Stimulated activated CD8-positive, alpha-beta memory T cell treated with anti-CD3 and anti-CD28 coated beads, Interleukin-15, amount 100 ng/mL, for 48 hours (primary cell): ENCODE measurements at places on chromosomes 6 and 20.

- DNase-seq: no peak
These were observed 252.3 kb upstream of the ZFP64 start for GRCh38 chr20:52443874-52444273.

- no peak for DNase-seq
These were observed 10.9 kb upstream of the CGA start for GRCh38 chr6:87105823-87106222.

GRCh38 chr20:55269913-55270312, 735.4 kb downstream of the CBLN4 start:
- DNase-seq: no peak

GRCh38 chr6:104484191-104484590, 375.5 kb downstream of the HACE1 start:
- no peak for DNase-seq

DNA sequence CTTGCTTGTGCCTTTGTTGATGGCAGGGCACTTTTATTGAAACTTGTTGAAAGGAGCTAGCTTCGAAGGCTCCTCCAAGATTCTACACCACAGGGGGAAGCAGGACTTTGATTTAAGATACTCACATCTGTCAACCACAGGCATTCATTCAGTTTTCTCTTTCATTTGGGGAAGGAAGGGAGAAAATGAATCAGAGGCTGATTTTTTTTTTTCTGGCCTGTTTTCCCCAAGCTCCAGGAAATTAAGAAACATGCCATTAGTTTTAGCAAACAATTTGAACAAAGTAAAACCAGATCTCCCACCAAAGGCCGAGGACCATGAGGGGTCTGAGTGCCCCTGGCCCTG, 8.7 kb upstream of the APCDD1L start:
- no peak for DNase-seq

DNA sequence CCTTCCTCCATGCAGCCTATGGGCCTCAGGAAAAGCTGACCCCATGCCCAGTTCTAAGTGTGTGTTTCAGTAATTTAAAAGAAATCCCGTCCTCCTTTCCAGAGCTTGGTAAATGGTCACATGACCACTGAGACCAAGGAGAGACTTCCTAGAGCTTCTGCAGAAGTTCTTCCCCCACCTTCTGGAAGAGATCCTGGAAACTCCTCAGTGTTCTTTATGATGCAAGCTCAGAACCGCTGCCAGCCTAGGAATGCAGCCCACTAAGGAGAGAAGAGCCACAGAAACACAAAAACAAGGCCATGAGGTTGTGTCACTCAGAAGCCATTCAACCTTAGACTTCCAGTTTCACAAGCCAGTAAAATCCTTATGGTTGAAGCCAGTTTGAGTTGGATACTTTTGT, 348.4 kb downstream of the TPBG start:
- DNase-seq: no peak

- DNase-seq: no peak
These were observed 101.5 kb downstream of the SGK1 start for GRCh38 chr6:134216301-134217010.

GRCh38 chr20:13250251-13250650, 29.2 kb downstream of the ISM1 start:
- DNase-seq: no peak

- DNase-seq: no peak
These were observed 1282.4 kb upstream of the ADGRB3 start for GRCh38 chr6:67352717-67353116.

- no peak for DNase-seq
These were observed 304 bp downstream of the PBX2 start for GRCh38 chr6:32189742-32190053.

DNA sequence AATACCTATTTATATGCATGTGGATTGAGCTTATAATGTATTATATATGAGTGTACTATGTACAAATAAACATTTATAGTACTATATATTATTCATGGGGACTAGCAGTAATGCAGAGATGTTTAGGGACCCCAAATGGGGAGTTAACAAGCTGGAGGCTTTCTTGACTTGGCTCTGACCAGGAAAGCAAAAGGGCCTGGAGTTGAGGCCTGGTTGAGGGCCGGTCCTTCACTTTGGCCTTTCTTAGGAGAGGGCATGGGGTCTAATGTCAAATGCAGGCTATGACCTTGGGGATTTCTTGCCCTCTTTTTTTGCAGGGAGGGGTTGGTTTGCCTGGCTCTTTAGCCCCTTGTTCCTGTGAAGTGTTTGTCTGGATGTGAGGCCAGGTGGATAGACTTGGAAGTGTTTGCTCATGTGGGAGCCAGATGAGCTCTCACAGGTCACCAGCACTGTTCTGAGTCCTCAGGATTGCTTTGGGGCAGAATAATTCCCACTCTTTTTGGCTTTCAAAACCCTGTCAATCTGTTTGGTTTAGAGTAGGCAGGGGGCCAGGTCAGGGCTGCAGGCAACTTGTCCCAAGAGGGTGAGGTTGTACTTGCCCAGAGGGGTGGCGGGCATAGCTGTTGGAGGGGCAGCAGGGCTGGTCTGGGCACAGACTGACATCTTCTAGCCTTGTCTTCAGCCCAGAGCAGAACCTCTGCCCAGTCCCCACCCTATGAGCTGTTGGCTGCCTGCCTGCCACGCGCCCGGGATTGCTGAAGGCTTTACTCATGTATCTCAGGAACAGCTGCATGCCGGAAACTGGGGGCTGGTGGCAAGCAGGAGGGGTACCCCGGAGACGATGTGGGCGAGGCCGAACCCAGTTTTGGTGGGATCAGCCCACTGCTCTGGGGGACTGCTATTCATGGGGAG, 14.6 kb downstream of the TJAP1 start:
- no peak for DNase-seq

GRCh38 chr6:112396221-112396620, 49.1 kb downstream of the RFPL4B start:
- DNase-seq: no peak

DNA sequence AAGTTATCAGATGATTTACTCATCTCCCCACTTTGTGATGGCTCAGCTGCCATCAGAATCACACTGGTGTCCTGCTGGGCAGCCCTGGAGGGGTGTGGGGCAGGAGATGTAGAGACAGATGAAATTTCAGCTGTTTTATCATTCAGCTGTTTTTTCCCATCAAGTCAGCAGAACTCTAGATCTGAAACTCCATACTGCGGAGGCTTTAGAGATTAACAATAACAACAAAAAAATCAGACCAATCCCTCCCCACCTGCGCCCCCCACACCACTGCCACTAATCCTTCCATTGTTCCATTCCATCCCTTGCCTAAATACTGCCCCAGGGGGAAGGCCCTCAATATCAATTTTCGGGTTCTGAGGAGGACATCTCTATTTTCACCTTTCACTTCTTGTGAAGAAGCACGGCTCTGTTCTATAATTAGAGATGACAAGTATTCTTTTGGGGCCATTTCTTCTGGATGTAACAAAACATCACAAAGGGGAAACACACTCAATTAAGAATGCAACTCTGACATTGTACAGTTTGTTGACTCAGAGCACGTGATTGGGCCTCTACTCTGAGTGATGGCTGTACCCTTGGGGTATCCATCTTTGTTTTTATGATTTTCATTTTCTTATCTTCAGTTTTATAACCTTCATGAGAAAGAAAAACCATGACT, 396.3 kb downstream of the ZFAND3 start:
- DNase-seq: no peak

DNA sequence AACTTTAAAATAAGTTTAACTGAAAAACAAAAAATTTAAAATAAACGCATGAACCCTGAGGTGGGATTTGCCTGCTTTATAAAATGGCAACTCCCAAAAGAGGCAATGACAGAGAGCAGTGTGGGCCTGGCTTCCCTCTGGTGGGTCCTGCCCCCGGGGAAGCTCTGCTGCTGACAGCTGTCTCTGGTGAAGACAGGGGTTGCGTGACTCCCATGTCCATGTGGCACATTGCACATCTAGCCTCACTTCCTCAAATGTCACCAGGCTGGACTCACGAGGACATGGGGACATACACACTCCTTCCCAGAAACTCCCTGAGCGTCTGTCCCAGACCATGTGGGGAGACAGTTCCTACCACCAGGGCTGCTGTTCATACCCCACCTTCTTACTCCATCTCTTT, 66.2 kb downstream of the ABHD12 start:
- no peak for DNase-seq

- DNase-seq: no peak
These were observed at the start of gene CYP24A1 for GRCh38 chr20:54173653-54174456. TSS of gene CYP24A1 (minus strand) at chr20:54173986. CDS start at chr20:54173579, 407 bp downstream.

- peak; percentile 50 for DNase-seq
These were observed 81.6 kb downstream of the GMPR start for GRCh38 chr6:16319813-16320532.

DNA sequence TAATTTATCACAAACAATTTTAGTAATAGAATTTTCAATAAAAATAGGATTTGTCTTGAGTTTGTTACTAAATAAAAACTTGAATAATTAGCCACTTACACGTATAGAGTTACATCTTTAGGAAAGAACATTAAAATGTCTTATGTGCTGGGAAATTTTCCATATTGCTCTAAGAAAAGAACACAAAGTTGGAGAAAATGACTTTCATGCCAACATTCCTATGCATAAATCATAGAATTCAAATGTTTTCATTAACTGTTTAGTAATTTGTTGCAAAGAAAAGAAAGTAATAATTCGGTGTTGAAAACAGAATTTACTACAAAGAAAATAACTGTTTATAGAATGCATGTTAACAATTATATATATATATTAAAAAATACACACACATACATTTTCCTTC, 4.7 kb upstream of the TBC1D32 start:
- no peak for DNase-seq

- no peak for DNase-seq
These were observed 5.1 kb upstream of the GTSF1L start for GRCh38 chr20:43731927-43732326.

- DNase-seq: peak; percentile 14
These were observed 8.2 kb upstream of the UBE2V1 start for GRCh38 chr20:50120935-50121693.

DNA sequence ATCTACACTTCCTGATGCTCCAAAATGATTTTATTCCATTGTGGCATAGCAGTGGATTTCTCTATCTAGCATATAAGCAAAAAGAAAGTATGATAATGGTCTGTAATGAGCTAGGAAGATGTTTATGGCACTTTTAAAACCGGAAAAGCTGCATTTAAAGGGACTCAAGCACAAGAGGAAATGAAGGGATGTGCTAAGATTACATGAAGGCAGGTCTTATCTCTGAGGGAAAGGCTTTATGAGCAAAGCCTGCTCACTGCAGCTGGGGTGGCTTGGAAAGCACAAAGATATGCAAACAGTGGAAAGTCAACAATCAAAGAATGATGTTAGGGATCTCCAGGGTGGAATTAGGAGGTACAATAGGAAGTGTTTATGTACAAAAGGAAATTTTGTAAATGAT, 138.2 kb downstream of the TENT5A start:
- no peak for DNase-seq

DNA sequence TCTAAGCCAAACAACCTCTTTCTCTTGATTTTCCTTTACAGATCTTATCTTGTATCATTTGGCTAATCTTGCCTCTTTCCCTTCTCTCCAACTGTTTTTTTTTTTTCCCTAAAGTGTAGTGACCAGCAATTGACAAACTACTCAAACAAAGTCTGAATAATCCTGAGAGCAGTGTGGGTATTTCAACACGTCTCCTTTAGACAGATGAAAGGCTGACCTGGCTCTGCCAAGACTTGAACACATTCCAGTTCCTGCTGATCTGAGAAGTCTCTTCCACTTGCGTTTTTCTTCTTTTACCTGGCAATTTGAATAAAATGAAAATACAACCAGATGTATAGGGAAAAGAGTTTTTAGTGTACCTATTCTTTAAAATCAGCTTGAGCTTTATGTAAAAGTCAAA, 168.4 kb downstream of the GJA10 start:
- no peak for DNase-seq

- DNase-seq: no peak
These were observed 111.5 kb upstream of the CDH4 start for GRCh38 chr20:61140576-61140975.

DNA sequence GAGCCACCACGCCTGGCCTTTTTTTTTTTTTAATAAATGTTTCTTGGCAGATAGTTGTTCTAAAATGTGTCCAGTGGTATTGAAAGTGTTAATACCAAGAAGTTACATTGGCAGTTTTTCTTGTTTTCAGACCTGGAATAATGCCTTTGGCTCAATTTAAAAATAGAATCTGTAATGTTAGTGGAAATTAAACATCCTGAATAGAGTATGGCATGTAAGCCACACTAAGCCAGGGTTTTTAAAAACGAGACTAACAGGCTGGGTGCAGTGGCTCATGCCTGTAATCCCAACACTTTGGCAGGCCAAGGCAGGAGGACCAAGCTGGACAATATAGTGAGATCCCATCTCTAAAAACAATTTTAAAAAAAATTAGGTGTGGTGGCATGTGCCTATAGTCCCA, 25.3 kb downstream of the MCM8 start:
- DNase-seq: no peak

- no peak for DNase-seq
These were observed 247.8 kb downstream of the FNDC1 start for GRCh38 chr6:159416891-159417560.

GRCh38 chr6:98880486-98880885, 46.1 kb downstream of the POU3F2 start:
- no peak for DNase-seq

- no peak for DNase-seq
These were observed 31.0 kb upstream of the MRPS18A start for GRCh38 chr6:43718387-43719105.
